ENCODE measurements at places on chromosomes 16 and 17. TPM values are rescaled to one million over a fixed set of nuclear protein-coding genes. Genes with fewer than 3 reads are reported as not detected.

DNA sequence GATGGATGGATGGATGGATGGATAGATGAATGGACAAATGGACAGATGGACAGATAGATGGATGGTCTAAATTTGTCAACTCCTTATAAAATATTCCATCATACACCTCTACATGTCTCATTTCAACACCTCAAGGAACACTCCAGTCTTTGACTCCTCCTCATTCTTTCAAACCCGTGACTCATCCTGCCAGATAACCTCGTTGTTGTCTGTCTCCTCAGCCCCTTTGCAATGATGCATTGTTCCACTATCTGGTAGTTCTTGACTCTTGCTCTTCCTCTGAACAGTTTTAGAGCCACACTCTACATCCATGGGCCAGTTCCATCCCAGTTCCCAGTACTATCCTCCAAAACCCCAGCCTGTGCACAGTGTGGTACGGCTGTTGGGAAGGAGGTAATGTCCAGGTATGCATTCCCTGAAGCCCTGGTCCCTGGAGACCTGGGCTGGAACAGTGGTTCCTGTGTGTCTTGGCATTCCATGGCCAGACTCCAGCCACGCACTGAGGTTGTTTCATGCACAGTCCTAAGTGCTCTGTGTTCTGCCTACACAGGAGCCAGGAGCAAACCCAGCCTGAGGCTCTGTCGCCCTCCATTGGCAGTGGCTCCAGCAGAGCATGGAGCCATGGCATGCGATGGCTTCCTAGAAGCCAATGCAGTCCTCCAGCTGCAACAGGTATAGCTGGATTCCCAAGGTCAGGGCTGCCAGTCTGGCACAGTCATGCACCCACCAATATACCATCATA is 105.7 kb downstream of the C17orf67 start:
- no peak for DNase-seq

GRCh38 chr17:75289832-75290337 is 652 bp upstream of the SLC25A19 start:
- no peak for DNase-seq

DNA sequence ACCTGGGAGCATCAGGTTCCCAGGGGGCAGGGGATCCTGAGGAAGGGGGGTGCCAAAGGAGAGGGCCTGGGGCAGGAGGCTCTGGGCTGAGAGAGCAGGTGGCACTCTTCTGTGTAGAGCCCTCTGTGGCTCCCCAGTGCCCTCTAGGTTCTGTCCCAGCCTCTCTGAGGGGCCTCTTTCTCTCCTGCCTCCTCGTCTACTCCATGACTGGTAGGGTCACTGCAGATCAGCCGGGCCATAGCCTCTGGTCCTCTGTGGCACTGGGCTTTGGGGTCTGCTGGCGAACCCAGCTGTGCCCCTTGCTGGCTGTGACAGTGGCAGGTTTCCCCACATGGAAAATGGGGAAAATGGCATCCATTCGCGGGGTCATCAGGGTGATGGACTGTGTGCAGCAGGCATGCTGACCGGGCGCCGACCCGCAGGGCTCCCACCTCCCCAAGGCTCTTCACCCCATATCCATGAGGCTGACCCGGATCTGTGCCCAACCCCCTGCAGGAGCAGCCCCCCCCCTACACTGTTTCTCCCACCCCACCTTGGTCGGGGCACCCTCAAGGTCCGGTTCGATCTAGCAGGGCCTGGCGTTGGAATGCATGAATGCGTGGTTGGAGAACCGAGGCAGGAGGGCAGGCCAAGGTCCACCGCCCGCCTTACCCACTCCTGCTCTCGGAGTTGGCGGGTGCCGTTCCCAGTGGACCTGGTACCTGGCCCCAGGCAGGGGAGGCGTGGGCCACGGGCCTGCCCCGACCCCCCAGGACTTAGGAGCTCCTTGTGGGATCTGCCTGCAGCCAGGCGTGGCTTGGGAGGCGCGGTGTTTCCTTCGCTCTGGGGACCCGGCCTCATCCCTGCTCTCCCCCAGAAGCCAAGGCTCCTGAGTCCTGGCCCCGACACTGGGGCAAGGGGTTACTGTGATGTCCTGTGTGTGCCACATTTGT is 6.5 kb downstream of the GLIS2 start:
- DNase-seq, result no peak

DNA sequence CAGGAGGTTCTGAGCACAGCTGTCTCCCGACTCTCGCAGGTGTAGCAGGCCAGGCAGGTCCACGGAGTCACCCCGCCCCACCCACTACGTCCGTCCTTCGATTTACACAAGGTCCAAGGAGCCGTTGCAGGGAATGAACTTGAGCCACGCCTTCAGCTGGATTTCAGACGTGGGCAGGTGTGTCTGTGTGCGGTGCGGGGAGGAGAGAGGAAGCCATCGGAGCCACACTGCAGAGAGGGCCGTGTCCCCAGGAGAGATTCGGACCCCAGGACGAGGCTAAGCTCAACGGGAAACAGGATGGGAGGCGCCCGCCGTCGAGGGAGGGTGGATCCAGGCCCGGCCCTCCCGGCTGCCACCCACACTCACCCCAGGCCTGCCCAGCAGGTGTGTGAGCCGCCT is 50.3 kb downstream of the RPH3AL start:
- DNase-seq, result peak; percentile 66

- DNase-seq, result peak; percentile 82
These were observed at the start of gene HOXB7 for GRCh38 chr17:48610282-48611211. TSS of gene HOXB7 (minus strand) at chr17:48611017. CDS start at chr17:48610918, 99 bp downstream.

DNA sequence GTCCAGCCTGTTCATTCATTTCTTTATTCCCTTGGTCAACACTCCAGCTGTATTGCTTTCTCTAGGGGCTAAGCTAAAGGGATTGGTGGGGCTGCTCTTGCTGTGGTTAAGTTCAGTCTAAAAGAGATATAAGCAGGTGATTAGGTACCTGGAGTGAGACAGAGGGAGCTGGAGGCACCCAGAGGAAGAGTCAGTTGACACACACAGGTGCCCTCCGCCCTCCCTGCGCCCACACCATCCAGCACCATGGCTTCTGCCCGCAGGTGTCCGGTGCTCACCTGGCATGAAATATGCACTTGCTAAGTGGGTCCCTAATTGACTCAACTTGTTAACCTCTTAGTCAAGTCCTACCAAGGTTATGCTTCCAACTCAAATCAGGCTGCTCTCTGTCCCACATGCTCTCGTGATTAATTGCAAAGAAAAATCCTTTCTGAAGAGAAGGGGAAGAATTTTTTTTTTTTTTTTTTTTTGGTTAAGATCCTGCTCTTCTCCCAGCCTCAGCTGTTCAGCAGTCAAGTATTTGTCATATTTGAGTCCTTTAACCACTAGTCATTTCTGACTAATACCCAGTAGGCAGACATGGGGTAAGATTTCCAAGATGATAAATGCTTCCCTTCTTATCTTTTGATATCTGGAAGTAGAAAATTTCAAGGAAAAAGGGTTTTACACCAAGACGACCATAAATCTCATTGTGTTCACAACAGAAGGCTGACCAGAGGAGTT is 199.8 kb upstream of the WSCD1 start:
- DNase-seq, result no peak

- DNase-seq, result peak; percentile 71
These were observed 9.2 kb upstream of the SNN start for GRCh38 chr16:11658896-11659708.

GRCh38 chr16:69195369-69196029 is 8.5 kb downstream of the SNTB2 start:
- no peak for DNase-seq

- DNase-seq, result no peak
These were observed 25.6 kb downstream of the ATP6V0A1 start for GRCh38 chr17:42484304-42484703.

DNA sequence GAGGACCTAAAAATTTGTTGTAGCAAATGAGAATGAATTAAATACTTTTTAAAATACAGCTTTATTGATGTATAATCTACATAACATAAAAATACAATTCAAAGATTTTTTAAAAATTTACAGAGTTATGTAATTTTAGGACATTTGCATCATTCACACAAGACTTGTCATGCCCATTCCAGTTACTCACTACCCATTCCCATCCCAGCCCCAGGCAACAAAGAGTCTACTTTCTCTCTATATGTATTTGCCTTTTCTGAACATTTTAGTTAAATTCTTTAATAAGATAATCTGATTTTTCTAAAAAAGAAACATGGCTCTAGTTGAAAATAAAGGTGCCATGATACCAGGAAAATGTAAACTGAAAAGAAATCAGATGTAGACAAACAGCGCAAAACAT is 354.2 kb downstream of the PMP22 start:
- no peak for DNase-seq

DNA sequence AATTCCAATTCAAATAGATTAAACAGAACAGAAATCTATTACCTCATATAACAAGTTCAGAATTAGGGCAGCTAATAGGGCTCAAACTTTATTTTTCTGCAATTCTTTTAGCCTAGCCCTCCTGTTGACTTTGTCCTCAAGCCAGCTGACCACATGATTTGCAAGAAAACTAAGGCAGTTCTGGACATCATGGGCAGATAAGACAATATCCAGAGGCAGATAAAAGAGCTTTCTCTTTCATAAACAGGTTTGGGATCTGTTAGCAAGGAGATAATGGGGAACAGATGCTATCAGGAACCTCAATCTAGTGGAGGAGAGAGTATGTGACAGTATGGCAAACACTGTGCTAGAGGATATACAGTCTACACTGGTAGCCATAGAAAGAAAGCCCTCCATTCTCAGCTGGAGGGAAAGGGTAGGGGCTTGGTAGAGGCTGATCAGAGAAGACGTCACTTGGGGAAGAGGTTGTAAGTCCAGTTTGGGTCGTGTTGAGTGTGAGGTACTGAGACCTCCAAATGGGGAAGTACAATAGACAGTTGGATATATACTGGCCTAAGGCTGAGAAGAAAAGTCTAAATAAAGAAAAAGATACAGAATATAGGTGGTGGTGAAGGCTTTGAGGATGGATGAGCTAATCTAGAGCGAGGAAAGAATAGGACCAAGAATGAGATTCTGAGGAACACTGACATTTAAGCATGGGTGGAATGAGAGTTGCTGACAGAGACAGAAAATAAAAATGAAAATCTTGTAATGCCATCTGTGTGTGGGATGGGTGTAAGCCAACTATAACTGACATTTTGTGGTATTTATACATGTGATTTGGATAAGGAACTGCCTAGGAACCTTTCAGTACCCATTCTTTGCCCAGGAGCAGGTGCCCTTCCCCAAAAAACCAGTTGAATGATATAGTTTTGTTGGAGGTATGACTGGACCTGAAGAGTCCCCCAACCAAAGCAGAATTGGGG is 67.4 kb downstream of the CYB561 start:
- no peak for DNase-seq

DNA sequence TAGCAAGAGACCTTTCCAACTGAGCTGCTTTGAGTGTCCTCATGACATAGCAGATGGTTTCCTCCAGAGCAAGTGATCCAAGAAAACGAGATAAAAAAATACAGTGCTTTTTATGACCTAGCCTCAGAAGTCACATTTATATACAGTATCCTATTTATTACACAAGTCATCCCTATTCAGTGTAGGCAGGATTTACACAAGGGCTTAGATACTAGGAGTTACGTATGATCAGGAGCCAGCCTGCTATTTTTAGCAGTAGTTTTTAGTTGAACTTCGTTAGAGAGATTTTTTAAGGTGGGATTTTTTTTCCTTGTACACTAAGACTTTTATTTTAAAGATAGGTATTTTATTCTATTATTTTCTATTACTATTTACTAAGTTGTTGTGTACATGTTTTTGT is 58.4 kb downstream of the PHKB start:
- no peak for DNase-seq

DNA sequence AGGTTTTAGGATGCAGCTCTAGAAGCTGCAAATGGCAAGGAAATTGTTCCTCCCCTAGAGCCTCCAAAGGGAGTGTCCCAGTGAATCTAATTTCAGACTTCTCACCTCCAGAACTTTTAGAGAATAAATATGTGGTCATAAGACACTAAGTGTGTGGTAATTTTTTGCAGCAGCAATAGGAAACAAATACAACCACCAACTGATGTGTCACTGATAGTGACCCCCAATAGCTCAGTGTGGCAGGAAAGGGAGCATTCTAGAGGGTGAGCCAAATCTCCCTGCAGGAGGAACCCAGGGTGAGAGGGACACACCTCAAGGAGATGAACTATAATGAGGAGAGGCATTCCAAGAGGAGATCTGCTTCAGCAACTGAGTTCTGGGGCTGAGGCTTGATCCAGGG is 4.1 kb downstream of the CCL4L2 start:
- DNase-seq, result no peak

GRCh38 chr16:79286646-79287423 is 313.7 kb downstream of the MAF start:
- no peak for DNase-seq

GRCh38 chr16:54454616-54455015 is 168.0 kb upstream of the IRX3 start:
- DNase-seq, result no peak

DNA sequence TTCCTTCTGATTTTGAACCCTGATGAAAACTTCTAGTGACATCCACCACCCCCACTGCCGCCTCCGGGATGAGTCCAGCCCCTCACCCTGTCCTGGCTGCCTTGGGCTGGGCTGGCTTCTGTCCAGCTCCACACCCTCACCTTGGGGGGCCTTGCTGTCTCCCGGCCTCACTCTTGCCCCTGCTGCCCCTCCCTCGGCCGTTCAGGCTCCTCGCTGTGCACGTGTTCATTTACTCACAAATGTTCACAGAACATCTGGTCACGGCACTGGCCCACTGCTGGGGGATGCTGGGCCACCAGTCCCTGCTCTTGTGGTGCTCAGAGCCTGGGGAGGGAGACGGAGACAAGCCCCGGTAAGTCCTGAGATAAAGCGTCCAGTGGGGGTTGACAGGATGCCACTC is 40.6 kb downstream of the PRMT7 start:
- no peak for DNase-seq

The SEZ6L2 gene
- total RNA-seq, result 59.0 TPM

The NDRG4 gene
- total RNA-seq, result 27.6 TPM

The VMO1 gene
- not detected for total RNA-seq

The TEKT1 gene
- not detected for total RNA-seq

The CLEC3A gene
- total RNA-seq, result 0.67 TPM

The FOXC2 gene
- 0.62 TPM for total RNA-seq

The PRM2 gene
- not detected for total RNA-seq

The HAGHL gene
- 26.6 TPM for total RNA-seq

The KRTAP4-9 gene
- not detected for total RNA-seq

The MLKL gene
- total RNA-seq, result 0.59 TPM

The BAIAP3 gene
- total RNA-seq, result 2.6 TPM

Measured in H7 (cell line).